ENCODE measurements at places on chromosomes 2 and 18.

DNA sequence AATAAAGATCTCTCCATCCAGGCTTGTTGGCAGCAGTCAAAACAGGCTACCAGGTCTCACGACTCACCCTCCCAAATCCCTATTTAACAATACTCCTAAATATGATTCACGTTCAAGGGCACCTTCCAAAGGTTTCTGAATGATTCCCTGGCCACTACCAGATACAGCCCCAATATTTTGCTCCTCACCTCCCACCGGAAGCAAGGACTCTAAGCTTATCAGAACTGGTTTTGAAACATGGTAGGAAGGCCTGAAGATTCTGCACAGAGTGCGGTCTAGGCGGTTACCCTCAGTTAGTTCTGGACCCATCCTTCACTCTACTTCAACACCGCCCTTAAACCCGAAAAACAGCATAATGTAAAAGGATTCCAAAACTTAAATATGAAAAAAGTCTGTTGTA, 5.2 kb downstream of the PPP4R1 start:
- no peak for DNase-seq

- DNase-seq, result no peak
Observed at GRCh38 chr2:138081225-138082073, 117.2 kb downstream of the HNMT start.

DNA sequence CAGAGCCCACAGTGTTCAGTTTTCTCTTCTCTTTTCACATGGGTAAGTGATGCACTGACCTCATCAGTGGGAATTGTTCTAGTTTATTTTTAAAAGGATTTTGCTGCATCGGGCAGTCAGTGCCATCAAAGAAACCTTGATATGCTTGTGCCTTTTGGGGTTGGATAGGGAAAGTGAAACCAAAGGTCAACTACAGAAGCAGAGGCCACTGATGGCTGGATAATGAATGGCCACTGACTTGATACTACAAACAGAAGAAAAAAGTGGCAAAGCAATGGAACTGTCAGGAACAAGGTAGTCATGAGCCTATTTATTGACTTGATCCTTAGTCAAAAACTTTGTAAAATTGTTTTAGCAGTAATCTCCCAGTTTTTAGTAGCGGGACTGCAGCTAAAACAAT, 636.3 kb upstream of the ZEB2 start:
- DNase-seq, result no peak

GRCh38 chr18:76709659-76710645, 112.4 kb upstream of the ZNF236 start:
- peak; percentile 67 for DNase-seq

DNA sequence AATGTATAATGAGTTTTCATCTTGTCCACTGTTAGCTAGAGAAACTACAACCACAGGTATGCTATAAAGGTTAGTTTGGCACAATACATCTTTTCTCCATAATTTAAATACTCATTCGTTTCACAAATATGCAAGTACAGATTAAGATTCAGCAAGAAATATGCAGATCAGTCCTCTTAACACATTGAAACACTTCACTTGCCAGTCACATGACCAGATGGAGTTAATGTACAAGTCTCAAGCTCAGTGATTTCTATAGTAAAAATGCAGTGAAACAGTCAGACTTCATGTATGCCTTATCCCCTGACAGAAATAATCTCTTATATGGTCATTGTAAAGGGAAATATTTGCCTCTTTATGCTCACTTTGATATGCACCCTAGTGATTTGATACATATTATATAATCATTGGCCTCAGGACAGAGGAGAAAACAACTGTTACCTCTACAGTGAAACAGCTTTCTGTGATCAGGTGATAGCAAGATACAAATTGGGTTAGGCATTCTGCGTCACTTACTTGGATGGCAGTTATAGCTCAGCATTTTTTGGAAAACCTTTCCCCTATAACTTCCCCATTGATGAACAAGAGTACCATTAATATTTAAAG, 104.6 kb downstream of the TCF4 start:
- DNase-seq, result no peak

- DNase-seq, result no peak
Observed at GRCh38 chr18:35201256-35201931, 39.4 kb upstream of the ZNF397 start.

DNA sequence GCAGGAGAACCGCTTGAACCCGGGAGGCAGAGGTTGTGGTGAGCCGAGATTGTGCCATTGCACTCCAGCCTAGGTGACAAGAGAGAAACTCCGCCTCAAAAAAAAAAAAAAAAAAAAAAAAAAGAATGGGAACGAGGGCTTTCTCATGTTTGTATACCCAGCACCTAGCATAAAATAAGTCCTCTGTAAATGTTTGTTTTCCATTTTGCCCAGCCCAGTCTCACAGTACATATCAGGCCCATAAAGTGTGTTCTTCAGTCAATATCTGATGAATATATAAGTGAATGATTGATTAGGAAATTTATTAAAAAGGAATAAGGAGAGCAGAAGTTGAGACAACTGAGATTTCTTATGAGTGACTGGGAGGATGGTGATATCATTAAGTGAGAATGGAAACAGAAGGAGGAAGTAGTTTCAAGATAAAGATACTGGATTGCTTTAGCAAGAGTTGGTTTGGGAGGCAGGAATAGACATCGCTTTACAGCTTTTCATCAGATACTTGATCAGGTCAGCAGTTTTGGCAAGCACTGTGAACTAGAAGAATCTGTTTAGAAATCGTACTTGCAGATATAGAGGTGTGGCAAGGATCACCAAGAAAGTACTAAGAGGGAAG, 327.5 kb downstream of the KIAA1328 start:
- DNase-seq, result no peak

DNA sequence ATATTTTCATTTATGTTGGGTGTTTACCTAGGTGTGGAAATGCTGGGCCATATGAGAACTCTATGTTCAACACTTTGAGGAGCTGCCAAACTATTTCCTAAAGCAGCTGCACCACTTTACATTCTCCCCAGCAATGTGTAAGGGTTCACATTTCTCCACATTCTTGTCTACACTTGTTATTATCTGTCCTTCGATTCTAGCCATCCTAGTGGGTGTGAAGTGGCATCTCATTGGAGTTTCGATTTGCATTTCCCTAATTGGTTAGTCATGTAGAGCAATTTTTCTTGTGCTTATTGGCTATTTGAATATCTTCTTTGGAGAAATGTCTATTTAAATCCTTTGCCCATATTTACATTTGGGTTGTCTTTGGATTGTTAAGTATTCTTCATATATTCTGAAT, 21.9 kb downstream of the RNF144A start:
- no peak for DNase-seq

GRCh38 chr2:157929871-157930667, 53.9 kb upstream of the ACVR1 start:
- DNase-seq, result no peak

Data from stimulated activated CD4-positive, alpha-beta T cell treated with anti-CD3 and anti-CD28 coated beads, Interleukin-2, amount 100 ng/mL, for 24 hours (primary cell).